Astrocyte of the cerebellum (primary cell): ENCODE measurements at places on chromosomes 2 and 18.
A peak's percentile ranks its signal among the peaks of the same experiment; 100 is the strongest.

- no peak for DNase-seq
These were observed 304.6 kb downstream of the XIRP2 start for GRCh38 chr2:167192833-167193232.

DNA sequence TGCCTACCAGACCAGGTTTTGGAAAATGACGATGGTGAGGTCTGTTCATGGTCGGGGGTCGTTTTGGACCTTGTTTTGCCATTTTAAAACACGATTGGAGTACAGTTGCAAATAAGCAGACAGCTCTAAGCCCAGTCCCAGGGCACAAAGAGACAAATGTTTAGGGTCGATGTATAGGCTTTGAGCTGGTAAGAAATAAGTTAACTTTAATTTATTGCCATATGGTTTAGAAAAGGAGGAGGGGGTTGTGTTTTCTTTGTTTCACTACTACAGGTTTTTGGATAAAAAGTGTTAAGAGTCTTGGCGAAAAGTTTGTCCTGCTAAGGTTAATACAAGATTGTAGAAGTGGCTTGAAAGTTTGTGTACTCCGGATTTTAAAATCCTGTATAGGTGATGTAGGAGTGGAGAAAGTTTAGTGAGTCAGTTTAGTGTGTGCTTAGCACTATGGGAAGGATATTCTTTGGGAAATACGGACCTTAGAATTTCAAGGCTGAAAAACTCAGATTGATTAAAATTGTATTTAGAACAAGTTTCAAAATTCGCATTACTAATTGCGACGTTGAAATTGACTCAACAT lies 1.3 kb downstream of the KCMF1 start:
- no peak for DNase-seq

DNA sequence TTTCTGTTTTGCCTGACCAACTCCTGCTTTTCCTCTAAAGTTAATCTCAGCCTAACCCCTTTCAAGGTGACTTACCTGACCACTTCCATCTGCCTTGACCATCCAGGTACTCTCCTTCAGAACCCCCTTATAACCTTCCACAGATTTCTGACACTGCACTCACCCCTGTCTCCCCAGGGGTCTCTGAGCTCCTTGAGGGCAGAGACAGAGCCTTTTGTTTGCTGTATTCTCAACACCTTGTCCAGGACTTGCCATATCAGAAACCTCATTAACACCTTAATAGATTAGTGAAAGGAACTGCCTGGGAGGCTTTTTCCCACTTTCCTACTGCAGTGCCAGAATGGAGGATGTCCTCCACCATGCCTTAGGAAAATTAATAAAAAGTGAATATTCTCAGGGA lies 119.7 kb upstream of the SERPINE2 start:
- no peak for DNase-seq

DNA sequence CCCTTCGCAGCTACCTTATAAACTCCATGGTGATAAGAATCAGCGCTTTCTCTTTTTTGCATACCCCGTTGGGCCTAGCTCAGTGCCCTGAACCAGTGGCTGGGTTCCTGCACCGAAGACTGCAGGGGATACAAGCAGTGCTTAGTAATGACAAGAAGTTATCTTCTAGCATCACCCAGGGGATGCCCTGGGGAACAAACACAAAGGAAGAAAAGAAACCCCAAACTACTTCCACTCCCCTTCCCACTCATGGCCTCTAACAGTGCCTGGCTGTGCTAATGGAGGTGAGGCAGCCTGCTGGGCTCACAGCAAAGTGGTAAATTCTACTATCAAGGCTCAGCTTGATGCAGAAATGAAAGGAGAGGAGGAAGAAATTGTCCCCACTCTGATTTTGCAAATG lies 314.7 kb downstream of the TXNL1 start:
- no peak for DNase-seq

DNA sequence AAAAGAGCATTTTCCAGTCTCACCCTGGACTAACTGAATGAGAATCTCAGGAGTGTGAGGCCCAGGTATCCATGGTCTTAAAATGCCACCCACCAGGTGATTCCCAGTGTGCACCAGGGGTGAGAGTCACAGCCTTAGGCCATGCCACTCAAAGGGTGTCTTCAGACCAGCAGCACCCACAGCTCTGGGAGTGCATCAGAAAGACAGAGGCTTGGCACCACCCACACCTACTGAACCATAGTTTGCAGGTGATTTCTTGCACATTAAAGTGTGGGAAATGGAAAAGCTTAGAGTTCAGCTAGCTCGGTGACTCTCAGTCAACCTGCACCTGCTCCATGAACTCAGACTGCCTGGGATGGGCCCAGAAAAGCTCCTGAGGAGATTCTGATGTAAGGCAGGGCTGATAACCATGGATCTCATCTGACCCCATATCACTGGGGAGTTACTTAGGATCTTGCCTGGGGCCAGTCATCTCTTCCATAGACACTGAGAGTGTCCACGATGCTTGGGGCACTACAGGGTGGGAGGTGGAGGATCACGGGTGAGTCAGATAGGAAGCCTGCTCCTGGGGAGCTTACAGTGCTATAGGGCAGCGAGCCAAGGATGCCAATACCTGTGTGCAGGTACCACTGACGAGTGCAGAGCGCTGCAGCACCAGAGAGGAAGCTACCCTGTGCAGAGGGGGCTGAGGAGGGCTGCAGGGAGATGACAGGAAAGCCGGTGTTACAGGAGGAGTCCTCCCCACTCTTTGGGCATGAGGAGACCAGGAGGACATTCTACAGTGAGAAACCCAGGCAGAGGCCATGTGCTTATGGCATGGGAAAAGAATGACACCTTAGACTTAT lies 4.6 kb downstream of the IL37 start:
- DNase-seq, result no peak

DNA sequence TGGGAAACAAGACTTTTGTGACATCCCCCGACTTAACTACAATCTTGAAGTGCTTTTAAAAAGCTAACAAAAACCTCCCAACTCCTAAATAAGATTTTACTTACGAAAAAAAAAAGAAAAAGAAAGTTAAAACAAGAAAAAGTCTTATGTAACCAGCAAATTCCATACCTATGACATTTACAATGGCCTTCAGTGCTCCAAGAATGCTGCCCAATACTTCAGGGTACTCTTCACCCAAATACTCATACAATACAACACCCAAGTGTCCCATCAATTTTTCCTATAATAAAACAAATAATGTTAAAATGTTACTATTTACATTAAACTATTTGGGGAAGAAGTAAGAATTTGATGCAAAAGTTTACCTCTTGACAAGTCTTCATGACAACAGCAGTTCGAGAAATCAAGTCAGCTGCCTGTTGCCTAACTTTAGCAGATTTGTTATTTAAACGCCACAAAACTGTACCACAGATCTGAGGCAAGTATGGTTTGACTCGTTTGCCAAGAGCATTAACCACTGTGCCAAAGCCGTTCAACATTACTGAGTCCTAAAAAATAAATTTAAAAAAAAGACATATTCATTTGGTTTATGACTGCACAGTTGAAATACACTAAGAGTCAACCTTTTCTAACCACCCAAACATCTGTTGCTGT lies 34.8 kb downstream of the SF3B1 start:
- no peak for DNase-seq

- no peak for DNase-seq
These were observed 144.8 kb upstream of the RGPD4 start for GRCh38 chr2:107681936-107682335.

GRCh38 chr18:61402726-61403125 lies 69.5 kb downstream of the CDH20 start:
- DNase-seq, result no peak

DNA sequence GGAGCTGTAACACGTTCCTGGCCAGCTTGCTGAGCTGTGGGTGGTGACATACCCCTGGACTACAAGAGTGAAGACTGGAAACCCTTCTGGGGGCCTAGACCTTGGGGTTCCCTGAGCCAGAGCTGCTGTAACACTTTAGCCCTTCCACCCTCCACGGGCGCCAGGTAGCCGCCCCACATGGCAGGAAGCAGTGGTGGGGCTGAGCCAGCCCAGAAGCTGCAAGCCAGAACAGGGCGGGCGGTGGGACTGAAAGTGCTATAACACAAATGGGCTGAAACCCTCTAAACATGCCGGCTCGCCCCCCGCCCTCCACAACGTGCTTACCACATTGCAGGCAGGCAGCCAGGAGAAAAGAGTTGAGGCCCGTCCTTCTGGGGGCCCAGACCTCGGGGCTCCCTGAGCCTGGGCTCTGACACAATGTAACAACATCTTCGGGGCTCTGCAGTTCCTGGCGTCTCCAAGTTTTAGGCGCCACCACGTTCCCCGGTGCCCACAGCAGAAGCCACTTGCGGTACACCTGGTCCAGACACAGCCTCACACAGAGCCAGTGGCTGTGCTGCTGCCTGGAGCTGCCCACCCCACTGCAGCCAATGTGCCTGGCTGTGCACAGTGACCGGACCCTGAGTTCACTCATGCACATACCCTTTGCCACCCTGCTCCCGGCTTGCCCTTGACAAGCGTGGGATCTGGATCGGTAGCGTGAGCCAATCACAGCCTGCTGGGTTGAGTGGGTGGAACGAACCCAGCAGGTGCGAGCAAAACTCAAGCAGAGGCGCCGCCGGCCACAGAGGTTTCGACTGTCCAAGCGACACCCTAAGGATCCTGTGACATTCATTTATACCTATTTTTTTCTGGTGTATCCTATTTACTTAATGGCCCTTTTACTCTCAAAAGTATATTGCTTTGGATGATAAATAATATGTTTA lies 127.4 kb upstream of the FHL2 start:
- DNase-seq, result no peak

- DNase-seq, result peak; percentile 55
These were observed 90.6 kb downstream of the FEZ2 start for GRCh38 chr2:36507408-36507812.

DNA sequence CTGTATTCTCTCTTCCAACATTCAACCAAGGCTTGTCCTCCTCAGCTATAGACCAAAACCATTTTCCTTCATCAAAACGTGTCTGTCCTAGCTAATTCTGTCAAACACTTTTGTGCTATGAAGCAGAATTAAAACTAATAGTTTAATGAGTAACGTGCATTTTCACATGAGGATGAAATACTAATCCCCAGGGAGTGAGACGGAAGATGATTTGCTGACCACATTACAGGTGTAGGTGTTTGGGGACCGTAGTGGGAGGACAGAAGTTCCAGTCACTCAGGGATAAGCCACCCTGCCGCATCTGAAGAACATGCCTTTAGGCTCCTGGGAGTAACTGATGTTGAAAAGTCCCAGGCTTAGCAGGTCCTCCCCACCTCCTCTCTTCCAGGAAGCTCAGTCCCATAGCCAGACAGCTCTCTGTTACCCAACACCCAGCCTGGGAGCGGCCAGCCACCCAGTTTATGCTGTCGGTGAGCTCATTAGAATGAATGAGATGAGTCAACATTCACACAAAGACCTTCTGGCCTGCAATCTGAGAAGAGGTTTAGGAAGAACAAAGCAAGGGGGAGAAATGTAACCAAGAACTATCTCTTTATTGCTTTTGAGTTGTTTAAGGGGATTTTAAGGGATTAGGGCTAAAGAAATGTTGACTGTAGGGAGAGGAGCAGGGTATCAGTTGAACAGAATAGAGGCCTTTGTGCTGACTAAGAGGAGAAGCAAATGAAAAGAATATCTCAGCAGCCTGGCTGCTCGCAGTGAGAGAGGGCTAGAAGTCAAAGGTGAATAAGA lies 122.5 kb downstream of the FOXI3 start:
- no peak for DNase-seq

GRCh38 chr2:56040189-56040588 lies 116.6 kb upstream of the EFEMP1 start:
- no peak for DNase-seq

GRCh38 chr2:133844214-133844892 lies 276.1 kb upstream of the NCKAP5 start:
- DNase-seq, result peak; percentile 58

- peak; percentile 16 for DNase-seq
These were observed 7.9 kb upstream of the CFAP36 start for GRCh38 chr2:55511508-55512124.

DNA sequence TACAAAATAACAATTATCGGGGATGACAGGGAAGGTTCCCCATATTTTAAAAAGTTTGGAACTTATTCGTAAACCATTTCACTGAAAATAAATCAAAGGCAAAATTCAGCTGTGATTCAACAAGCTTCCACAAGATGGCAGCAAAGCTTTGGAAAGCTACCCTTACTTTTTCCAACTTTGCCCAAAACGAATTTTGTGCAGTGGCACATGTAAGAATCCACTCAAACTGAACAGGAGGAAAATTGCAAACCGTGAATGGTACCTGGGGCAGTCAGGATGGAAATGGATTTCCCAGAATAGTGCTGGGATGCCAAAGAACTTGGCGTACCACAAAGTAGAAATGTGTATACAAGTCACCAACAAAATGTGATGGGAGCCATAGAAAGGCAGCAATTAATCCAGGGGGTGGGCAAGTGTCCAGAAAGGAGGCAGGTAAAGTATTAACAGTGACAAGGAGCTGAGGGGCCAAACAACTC lies 10.7 kb downstream of the RPL31 start:
- peak; percentile 16 for DNase-seq

DNA sequence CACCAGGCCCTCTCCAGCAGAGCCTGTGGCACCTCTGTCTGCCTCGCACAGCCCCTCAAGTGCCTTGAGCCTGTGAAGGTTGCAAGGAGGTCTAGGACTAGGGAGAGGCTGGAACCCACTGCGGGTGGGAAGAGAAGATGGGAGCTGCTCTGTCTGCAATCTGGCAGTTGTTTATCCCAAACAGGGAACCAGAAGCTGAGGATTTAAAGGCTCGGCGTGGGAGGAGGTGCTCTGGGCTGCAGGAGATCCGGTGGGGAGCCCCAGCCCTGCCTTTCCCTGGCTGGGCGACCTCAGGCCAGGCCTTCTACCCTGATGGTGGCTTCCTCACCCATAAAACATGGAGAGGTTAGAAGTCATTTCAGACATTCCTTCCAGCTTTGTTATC lies 174.1 kb downstream of the SMAD7 start:
- DNase-seq, result no peak

- no peak for DNase-seq
These were observed 583.7 kb downstream of the ADCYAP1 start for GRCh38 chr18:1488394-1488793.

DNA sequence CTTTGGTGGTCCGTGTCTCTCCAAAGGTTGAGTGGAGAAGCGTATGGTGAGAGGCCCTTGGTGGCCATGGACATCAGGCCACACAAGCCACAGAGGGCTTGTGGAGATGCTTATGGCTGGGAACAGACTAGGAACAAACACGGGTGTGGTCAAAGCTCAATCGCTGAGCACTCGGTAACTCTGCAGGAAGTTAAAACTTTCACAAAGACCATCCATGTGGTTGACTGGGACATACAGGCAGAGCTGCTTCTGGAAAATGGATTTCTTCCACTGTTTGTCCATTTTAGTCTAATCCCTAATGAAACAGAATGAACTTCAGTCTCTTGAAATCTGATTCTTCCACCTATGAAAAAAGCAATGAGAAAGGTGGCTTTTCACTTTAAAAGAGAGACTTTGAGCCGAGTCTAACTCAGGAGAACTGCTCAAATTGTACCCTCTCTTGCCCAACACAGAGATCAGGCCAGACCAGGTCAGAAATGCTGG lies 17.7 kb downstream of the GDF7 start:
- no peak for DNase-seq

DNA sequence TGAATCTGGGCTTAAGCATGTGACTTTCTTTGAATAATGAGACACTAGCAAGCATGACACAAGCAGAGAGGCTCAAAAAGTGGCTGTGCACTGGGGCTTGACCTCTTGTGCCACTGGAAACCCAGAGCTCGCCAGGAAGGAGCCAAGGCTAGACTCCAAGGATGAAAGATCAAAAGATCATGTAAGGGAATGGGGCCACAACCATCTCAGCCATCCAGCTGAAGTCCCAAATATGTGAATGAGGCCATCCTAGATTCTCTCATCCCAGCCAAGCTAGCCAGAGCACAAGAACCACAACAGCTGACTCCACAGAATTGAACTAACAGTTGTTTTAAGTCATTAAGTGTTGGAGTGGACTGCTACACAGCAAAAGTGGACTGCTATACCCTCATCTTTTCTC lies 288.1 kb downstream of the CCDC178 start:
- DNase-seq, result no peak
